Foreskin keratinocyte (primary cell): ENCODE measurements at places on chromosomes 12 and 14.

DNA sequence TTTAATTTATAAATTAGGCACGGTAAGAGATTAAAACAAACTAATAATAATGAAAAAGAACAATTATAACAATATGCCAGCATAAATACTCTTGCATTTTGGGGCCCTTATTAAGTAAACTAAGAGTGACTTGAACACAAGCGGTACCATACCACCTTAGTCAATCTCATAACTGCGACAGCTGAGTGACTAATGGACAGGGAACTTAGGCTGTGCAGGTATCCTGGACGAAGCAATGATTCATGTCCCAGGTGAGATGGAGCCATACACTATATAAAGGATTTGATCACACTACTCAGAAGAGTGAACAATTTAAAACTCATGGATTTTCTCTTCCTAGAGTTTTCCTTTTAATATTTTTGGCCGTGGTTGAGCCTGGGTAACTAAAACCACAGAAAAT, 4.3 kb downstream of the KLRC4 start:
- DNase-seq, result peak; percentile 78

DNA sequence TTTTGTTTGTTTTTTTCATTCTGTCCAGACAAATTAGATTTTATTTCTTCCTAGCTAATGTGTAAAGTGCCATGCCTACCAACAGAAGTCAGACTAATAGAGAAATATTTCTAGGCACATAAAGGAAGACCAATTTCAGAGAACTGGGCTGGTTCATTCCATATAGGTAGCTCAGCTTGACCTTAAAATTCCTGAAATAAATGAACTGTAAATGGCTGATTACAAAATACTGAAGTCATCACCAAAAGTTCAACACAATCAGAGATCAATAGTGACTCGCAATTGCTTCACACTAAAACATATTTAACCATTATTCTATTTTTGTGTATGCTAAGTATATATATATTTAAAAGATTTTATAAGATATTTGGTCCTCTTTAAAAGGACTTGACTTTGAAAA, 34.2 kb downstream of the PTPRB start:
- peak; percentile 12 for DNase-seq

DNA sequence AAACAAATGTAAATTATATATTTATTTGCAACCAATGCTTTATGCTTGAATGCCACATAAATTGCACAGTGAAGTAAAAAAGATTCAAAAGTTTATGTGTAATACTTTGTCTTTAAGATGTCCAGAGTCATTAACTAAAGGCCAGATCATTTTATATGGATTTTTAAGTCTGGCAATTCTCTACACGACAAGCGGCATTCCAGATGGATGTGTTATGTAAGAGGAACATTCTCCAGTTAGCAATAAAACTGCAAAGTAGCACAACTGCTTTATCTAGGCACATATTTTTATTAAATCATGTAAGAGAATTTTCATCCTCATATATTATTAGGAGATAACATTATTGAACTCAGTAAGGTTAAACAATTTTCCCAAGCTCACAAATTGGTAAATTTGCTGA, 1717.7 kb upstream of the SEL1L start:
- no peak for DNase-seq

DNA sequence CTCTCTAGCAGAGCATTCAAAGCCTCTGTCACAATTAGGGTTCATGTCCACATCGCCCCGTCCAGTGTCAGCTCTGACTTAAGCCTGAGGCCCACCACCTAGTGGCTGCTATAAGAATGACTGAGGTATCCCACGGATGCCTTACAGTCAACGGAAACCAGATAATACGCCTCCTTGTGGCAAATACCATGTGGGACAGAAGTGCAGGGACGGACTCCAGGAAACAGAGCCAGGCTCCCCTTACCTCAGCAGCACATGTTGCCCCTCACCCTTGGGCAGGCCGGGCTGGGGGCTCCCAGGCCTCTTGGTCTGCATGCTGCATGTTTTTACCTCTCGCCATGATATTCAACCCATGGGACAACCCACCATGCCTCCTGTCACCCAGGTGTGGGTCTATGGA, 86.3 kb downstream of the VWF start:
- DNase-seq, result no peak

- DNase-seq, result no peak
Measured at GRCh38 chr12:131090274-131091210, 136.8 kb downstream of the ADGRD1 start.
